Motor neuron (in vitro differentiated cells): ENCODE measurements at places on chromosomes 3 and 15. TPM values are rescaled to one million over a fixed set of nuclear protein-coding genes. Genes with fewer than 3 reads are reported as not detected.
A peak's percentile ranks its signal among the peaks of the same experiment; 100 is the strongest.

DNA sequence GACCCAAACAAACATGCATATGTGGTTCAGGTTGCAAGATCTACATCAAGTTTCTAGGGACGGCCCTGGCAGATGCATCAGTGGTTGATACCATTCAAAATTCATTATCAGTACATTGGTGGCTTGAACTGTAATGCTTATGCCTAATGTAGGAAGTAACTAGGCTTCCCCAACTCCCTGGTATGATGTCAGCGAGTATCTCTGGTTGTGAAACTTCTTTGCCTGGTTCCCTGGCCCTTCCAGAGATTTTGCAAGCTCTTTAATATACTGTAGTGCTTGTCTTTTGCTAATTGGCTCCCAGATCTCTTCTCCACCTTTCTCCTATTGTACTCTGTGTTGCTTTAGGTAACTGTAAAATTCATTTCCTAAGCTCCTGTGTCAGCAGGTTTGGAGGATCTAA lies 114.8 kb upstream of the RARB start:
- ATAC-seq = no peak

DNA sequence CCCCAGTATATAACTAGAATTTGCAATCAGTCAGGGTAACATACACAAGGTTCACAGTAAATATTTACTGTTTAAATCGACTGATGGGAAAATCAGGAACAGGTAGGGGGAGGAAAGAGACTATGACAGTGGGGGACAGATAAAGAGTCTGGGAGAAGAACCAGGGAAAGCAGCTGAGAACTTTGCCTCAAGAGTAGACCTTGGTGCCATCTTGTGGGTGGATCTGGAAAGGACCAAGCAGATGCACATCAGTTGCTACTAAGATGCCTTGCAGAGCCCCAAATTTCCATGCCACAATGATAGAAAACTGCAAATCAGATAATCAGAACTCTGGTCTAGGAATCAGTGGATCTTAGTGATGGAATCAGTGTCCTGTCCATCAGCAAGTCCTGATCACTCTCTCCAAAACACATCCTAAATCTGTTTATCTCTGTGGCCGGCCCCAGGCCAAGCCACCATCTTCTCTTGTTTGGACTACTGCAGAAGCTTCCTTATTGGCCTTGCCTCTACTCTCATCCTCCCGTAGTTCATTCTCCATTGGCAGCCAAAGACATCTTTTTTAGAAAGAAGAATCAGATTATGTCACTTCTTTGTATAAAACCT lies 62.7 kb downstream of the PDE8A start:
- peak; percentile 88 for ATAC-seq

The SNTN gene
- 0.09 and 0.13 TPM in 2 replicates for total RNA-seq

DNA sequence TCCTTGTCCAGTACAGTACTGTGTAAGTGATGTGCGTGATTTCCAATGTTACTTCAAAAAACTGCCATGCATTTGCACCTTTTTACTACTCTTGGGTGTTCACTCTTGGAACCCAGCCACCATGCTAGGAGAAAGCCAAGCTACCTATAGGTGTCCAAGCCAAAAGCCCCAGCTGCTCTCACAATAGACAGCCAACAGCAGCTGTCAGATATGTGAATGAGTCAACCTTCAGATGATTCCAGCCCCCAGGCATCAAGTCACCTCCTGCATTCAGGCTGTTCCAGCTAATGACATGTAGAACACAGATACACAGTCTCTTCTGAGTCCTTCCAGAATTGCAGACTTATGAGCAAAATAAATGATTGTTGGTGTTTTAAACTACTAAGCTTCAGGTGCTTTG lies 417.7 kb upstream of the TGFBR2 start:
- ATAC-seq = peak; percentile 91

The CYP19A1 gene
- 3.7 and 4.3 TPM in 2 replicates for total RNA-seq

The IL17RB gene
- total RNA-seq = 2.5 and 2.9 TPM in 2 replicates

GRCh38 chr3:139427283-139428060 lies 38.0 kb upstream of the COPB2 start:
- peak; percentile 66 for ATAC-seq

The NME9 gene
- 13.2 and 21.5 TPM in 2 replicates for total RNA-seq
